ENCODE measurements at places on chromosomes 4 and X.

GRCh38 chr4:75895744-75896314 lies 6.4 kb downstream of the PPEF2 start:
- peak; percentile 58 for DNase-seq

- peak; percentile 72 for DNase-seq
Measured at GRCh38 chr4:1072830-1073446, 40.4 kb downstream of the RNF212 start.

DNA sequence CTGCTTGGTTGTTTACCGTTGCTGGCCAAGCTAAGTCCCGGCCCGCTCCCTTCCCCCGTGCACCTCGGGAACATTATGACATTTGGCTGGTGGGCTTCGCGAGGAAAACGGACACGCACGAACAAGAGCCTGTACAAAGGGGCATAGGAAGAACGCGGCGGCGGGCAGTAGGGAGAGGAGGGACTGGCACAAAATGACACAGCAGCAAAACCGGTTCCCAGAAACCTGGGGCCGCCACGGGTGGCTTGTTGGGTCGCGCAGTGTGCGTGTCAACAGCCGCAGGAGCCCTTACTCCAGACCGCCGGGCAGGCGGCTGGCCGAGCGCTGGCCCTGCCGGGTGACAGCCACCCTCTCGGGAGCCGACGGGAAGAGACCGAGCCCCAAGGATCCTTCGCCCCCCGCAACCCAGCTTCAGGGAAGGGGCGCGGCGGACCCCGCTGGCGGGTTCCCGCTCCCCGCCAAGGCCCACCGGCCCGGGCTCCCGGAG lies 1.6 kb upstream of the LIN54 start:
- DNase-seq = peak; percentile 64

DNA sequence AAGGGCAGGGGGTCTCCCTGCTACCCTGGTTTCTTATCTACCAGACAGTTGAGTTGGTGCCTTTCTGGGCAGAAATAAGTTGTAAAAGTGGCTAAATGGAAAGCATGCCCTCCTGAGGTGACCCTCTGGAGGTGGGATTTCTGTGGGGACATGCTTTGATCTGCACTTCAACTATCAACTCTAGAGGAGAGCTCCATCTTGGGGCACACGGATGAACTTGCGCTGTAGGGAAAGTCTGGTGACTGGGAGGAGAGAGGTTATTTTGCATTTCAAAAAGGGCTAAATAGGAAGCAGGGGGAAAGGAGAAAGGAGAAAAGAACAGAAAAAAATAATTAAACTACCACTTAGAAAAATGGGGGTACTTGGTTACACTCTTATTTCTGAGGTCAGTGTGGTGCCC lies 12.7 kb upstream of the RHOXF2B start:
- DNase-seq = no peak

DNA sequence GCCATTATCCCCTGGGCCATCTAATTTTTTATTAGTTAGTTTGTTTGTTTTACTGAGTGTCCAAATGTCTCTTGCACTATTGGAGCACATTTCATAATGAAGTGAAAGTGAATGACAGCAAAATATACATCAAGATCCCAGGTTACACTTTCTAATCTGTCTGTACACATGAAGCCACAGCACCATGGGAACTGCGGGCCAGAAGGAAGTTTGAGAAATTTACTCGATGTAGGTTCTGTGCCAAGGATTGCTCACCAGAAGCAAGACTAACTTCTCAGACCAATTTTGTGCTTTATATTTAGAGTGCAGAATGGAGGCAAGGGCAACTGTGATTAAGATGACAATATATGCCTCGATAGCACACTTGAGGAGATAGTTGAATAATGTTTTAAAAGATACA lies 258.0 kb downstream of the COL25A1 start:
- DNase-seq = peak; percentile 27

- DNase-seq = no peak
Measured at GRCh38 chr4:56531149-56531770, 25.7 kb downstream of the ARL9 start.

DNA sequence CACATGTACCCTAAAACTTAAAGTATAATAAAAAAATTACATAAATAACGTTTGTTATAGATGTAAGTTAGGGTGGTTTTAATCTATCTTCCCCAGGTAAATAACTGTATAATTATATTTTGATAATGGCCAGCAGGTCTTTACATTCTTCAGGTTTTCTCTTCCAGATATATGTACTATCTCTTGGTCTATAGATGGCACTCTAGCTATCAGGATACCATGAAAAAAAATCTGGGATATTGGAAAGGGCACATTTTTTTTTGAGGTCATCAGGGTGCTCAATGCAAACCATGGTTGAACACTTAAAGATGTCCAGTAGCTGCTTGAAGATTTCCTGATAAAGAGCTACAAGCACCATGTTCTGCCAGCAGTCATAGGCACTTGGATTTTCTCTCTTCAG lies 15.6 kb upstream of the ADH4 start:
- no peak for DNase-seq

DNA sequence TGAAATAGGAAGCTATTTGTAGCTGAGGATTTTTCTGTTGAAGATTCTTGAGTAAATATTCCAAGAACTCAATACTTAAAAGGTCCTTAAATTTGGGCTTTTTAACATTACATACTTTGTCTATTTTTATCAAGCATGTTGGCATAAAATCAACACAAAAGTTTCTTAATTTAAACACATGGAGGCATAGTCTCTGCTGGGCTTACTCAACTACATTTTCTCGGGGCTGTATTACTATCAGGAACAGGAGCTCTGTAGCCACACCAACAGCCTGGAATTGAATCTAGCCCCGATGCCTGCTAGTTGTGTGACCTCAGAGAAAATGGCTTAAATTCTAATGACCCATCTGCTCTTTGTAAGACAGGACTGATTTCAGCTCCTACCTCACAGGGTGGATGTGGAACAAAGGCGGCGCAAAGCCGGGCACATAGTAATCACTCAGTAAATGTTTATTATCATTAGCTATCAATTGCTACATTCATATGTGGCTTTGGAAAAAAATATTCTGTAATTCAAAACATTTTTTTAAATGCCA lies 207.0 kb downstream of the NSUN7 start:
- no peak for DNase-seq

DNA sequence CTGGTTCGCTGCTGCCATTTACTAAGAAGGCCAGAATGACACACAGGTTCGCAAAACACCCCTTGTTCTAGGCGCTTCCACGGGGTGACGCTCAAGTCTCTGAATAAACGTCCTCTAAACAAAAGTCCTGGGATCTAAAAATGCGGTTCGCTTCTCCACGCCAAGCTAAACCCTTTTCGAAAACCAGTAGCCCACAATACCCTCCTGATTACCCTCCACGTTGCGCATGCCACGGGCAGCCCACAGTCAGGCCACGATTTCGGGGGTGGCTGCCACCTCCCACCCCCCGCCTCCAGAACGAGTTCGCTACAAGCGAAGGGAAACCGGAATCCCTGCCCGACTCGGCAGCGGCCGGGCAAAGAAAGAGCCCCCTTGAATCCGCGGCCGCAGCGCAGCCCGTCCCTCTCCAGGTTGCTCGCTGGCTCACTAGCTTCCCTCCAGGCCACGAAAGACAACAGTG lies 423 bp downstream of the RPL39 start:
- peak; percentile 43 for DNase-seq

DNA sequence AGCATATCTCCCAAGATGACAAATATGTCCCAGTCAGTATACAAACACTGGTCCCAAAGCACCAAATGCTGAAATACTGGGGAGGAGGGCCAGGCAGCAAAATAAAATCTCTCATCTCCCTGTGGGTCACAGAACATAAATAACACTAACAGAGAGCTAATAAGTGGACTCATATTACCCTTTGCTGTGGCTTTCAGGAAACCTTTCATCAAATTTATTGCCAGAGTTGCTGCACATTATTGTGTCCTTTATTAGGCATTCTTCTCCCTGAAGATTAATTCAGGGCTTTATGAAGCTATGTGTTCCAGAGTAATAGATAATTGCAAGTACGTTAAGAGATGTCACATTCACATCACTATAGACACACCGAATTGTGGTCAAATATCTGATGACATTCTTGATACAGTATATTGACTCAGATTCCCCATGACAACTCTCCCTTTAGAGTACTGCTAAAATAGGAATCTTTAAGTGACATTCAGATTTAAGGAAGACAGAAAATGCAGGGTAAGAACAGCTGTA lies 124.1 kb upstream of the PRR32 start:
- no peak for DNase-seq

DNA sequence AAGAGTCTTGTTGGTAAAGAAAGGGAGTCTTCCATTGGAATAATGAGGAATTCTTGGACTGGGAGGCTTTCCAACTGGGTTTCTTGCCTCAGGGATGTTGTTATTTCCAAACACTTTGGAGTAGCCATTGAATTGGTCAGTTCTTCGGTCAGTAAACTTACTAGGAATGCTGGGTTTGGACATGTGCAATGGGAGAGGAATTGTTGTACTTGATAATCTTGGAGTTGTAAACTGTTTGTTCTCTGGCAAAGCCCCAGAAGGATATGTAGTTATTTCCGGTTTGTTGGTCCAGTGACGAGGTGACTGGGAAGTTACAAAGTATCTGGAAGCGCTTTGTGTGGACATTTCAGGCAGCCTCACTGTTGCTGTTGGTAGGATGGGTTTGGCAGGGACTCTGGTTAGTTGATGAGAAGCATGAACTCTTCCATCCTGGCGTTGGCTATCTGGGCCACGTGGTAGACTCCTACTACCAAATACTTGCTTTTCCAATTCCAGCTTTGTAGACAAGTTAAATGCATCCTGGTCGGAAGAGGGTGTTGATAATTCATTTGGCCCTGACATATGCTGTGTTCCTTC lies 25.9 kb downstream of the MXRA5 start:
- DNase-seq = no peak

- no peak for DNase-seq
Measured at GRCh38 chr4:100694467-100694866, 176.6 kb upstream of the EMCN start.

DNA sequence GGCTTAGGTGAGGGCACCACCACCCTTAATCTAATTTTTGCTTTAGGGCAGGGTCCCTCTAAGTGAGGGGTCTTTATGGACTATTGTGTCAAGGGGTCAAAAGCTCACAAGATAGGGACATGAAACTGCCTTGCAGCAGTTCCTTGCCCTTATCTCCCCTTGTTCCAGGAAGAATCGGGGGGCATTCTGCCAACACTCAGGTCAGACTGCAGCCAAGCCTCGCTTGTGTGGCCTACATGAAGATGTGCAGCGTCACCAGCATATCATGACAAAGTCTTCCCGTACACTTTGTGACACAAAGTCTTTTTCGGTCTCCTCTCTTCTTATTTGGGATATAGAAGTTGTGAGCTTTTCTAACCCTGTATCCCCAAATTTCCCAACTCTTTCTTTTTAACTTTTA lies 17.5 kb upstream of the USP9X start:
- DNase-seq = no peak

- no peak for DNase-seq
Measured at GRCh38 chr4:132312521-132312920, 836.6 kb upstream of the PCDH10 start.

DNA sequence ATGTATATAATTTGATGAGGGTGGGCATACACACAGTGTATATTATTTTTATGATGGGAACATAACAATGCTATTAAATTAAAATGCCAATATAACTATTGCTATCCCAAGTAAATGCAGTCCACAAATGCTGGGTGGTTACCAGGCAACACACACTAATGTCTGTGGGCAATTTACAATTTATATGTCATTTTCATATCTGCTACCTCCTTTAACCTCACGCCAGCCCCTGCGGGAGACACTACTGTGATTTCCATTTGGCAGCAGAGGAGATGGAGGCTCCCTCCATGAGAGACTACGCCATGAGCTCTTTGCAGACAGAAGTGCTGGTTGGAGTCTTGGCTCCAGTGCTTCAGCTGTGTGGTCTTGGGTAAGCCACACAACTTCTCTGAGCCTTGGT lies 87.9 kb downstream of the PPP2R2C start:
- DNase-seq = no peak

- DNase-seq = no peak
Measured at GRCh38 chr4:72352711-72353110, 216.3 kb downstream of the ADAMTS3 start.

DNA sequence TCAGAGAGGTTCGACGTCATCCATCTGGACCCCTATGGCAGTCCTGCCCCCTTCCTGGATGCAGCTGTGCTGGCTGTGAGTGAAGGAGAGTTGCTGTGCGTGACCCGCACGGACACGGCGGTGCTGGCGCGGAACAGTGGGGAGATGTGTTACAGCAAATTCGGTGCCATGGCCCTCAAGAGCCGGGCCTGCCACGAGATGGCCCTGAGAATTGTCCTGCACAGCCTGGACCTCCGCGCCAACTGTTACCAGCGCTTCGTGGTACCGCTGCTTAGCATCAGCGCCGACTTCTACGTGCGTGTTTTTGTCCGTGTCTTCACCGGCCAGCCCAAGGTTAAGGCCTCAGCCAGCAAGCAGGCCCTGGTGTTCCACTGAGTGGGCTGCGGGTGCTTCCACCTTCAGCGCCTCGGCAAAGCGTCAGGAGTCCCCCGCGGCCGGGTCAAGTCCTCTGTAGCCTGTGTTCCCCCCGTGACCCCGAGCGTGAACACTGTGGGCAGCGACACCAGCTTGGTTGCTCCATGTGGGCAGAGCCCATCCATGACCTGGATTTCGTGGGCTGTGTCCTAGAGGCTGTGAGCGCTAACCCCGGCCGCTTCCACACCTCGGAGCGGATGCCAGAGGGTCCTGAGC lies 186.7 kb upstream of the SLITRK2 start:
- no peak for DNase-seq

GRCh38 chr4:174505007-174505406 lies 17.3 kb downstream of the HPGD start:
- no peak for DNase-seq

GRCh38 chr4:14496408-14496807 lies 505.9 kb upstream of the CPEB2 start:
- no peak for DNase-seq

GRCh38 chr4:15577508-15577907 lies 77.6 kb downstream of the FBXL5 start:
- DNase-seq = no peak

DNA sequence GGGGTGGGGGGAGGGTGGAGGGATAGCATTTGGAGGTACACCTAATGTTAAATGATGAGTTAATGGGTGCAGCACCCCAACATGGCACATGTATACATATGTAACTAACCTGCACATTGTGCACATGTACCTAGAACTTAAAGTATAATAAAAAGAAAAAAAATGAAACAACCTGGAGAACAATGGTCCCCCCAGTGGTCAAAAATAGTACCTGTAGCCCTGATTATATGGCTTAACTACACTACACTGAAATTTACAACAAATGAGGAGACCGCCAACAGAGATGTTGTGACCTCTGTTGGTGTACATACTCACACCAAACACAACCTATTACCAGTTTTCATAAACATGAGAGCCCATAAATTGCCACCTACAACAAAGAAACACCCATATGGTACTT lies 7.3 kb upstream of the MAGEE1 start:
- no peak for DNase-seq

DNA sequence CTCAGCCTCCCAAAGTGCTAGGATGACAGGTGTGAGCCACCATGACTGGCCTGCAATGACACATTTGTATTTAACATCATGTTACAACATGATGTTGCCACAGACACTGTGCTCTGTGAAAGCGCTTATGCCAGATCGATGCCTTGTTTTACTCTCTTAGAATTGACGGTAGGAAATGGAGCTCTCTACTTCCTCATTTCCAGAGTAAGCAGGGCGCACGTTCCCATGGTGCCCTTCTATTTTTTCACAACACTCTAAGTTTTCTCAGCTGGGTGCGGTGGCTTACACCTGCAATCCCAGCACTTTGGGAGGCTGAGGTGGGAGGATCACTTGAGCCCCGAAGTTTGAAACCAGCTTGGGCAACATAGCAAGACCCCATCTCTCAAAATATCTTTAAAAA lies 60.7 kb upstream of the DHRSX start:
- peak; percentile 40 for DNase-seq

Measured in suppressor macrophage (primary cell).